Nephron progenitor cell (in vitro differentiated cells): ENCODE measurements at places on chromosomes 6 and 20.
A peak's percentile ranks its signal among the peaks of the same experiment; 100 is the strongest.

DNA sequence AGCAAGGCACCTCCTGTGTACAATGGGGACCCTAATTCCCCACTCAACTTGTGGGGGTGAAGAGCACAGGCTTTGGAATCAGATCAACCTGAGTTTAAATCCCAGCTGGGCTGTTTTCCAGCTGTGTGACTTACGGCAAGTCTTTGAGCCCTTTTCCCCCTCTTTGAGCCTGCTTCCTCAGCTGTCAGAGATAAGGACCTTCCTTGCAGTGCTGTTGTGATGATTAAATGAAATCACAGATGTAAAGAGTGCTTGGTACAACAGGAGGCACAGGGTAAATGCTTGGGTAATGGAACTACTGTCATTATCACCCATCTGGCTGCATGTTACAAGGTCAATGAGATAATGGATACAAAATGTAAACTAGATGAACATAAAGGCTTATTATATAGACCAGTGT, 3.2 kb downstream of the SNX21 start:
- H3K4me1 ChIP-seq: peaks cover 33% of the 10 kb centered on the region
- DNase-seq: no peak
- H3K27ac ChIP-seq: no peak overlapping the region
- H3K4me3 ChIP-seq: no peak overlapping the region
- H3K36me3 ChIP-seq: peaks cover 9% of the 10 kb centered on the region

- H3K4me1 ChIP-seq: peaks cover 59% of the 10 kb centered on the region
- peak overlapping the region; percentile 58 for H3K27ac ChIP-seq
- H3K36me3 ChIP-seq: peaks cover 77% of the 10 kb centered on the region
Observed at GRCh38 chr6:151096255-151096612, 143.5 kb upstream of the AKAP12 start.

GRCh38 chr6:20564777-20565176, 30.5 kb downstream of the CDKAL1 start:
- H3K4me1 ChIP-seq: peaks cover 12% of the 10 kb centered on the region
- no peak overlapping the region for H3K4me3 ChIP-seq
- no peak overlapping the region for H3K27ac ChIP-seq
- H3K36me3 ChIP-seq: peaks cover 22% of the 10 kb centered on the region

DNA sequence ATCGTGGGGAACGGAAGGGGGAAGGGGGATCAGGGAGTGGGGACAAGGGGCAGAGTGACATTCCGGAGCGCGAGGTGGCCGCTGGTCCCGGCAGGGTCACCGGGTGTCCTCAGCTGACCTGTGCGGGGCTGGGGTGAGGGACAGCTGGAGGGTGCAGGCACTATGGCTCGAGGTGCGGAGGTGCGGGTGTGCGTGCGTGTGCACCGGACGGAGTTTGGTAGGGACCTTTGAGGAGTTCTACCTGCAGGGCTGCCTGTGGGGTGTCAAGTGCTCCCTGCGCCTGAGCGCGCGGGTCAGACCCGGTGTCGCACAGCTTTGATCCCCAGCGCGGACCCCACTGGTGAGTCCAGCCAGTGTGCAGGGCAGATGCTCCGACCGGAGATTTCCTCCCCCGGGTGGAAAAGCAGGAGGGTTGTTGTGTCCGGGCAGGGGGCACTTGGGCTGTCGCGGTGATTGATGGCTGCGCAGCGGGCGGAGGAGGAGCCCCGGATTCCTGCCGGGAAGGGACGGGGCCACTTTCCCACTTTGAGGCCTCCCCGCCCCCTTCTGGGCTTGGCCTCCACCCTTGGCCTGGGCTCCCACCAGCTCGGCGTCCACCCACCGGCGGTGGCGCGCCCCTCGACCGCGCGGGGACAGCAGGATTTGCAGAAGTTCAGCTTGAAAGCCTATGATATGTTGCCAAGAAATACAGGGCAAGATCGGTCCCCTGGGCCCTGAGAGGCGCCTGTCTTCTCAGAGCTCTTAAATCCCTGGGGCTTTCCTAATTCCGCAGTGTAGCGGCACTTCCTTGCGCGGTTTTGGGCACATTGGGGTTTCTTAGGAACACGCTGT, 658 bp downstream of the RIN2 start:
- peak; percentile 89 for DNase-seq
- peaks cover 65% of the 10 kb centered on the region for H3K4me1 ChIP-seq
- peaks cover 11% of the 10 kb centered on the region for H3K36me3 ChIP-seq
- peak overlapping the region; percentile 99 for H3K27ac ChIP-seq
- H3K4me3 ChIP-seq: peak overlapping the region; percentile 90

- peaks cover 37% of the 10 kb centered on the region for H3K36me3 ChIP-seq
- H3K27me3 ChIP-seq: peaks cover 66% of the 10 kb centered on the region
- H3K27ac ChIP-seq: no peak overlapping the region
- no peak for DNase-seq
- H3K4me1 ChIP-seq: peaks cover 12% of the 10 kb centered on the region
Observed at GRCh38 chr6:28710466-28711191, 184.9 kb downstream of the GPX5 start.

DNA sequence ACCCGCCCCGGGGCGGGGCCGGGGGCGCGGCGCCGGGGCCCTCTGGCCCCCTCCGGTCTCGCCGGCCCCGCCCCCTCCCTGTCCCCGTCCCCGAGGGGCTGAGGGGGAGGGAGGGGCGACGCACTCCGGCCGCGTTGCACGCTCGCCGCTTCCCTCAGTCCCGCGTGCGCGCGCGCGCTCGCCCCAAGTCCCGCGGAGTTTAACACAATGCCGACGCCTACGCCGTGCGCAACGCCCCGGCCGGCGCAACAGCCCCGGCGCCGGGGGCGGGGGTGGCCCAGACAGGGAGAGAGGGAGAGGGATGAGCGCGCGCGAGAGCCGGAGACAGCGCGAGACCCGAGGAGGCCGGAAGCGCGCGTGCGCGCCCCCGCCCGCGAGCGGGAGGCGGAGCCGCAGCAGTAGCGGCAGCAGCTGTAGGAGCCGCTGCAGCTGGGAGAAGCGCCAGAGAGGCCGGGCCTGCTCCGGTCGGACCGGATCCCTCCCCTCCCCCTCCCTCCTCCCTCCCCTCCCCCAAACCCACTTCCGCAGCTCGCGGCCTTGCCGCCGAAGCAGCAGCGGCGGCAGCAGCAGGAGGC, 996 bp downstream of the ZBTB2 start:
- H3K27ac ChIP-seq: no peak overlapping the region
- no peaks in the 10 kb centered on the region for H3K27me3 ChIP-seq
- DNase-seq: peak; percentile 95
- peak overlapping the region; percentile 70 for H3K4me3 ChIP-seq

GRCh38 chr6:129632172-129632613, 77.8 kb downstream of the ARHGAP18 start:
- H3K27ac ChIP-seq: no peak overlapping the region
- no peak for DNase-seq
- H3K36me3 ChIP-seq: no peaks in the 10 kb centered on the region

DNA sequence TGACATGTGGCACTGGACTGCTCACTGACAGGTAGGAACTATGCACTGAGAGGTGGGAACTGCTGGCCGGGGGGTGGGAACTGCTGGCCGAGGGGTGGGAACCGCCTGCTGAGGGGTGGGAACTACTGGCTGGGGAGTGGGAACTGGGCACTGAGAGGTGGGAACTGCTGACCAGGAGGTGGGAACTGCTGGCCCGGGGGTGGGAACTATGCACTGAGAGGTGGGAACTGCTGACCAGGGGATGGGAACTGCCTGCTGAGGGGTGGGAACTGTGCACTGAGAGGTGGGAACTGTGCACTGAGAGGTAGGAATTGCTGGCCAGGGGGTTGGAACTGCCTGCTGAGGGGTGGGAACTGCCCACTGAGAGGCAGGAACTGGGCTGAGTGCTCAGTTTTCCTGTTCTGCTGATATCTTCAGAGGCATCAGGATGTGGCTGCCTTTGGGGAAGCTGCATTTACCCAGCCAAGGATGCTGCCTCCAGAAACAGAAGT, 90.2 kb downstream of the THBS2 start:
- H3K4me1 ChIP-seq: no peaks in the 10 kb centered on the region
- H3K36me3 ChIP-seq: no peaks in the 10 kb centered on the region
- no peak overlapping the region for H3K27ac ChIP-seq
- H3K27me3 ChIP-seq: peaks cover 8% of the 10 kb centered on the region
- H3K4me3 ChIP-seq: no peak overlapping the region
- no peak for DNase-seq

GRCh38 chr6:26476896-26477295, 19.1 kb downstream of the BTN2A1 start:
- H3K27ac ChIP-seq: no peak overlapping the region
- H3K4me1 ChIP-seq: peaks cover 43% of the 10 kb centered on the region
- peaks cover 18% of the 10 kb centered on the region for H3K36me3 ChIP-seq
- no peak overlapping the region for H3K4me3 ChIP-seq
- no peak for DNase-seq

DNA sequence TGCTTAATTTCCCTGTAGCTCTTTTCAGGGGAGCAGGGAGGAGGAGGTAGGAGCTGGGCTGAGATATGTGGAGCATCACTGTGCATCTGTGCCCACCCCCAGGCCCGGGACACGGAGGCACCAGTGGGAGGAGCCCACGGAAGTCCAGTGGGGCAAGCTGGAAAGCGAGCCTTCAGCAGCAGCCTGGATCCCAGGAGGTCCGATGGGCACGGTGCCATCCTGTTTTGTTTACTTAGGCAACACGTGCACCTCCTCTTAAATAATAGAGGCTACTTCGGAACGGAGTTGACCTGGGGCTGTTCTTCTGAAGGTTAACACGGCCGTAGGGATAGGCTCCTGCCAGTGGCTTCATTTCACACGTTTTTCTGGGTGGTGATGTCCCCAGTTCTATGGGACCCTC, 51.6 kb downstream of the CDH4 start:
- no peak for DNase-seq
- H3K4me3 ChIP-seq: no peak overlapping the region
- H3K4me1 ChIP-seq: peaks cover 46% of the 10 kb centered on the region
- H3K27me3 ChIP-seq: peaks cover 10% of the 10 kb centered on the region
- H3K27ac ChIP-seq: no peak overlapping the region

- no peak for DNase-seq
- peaks cover 54% of the 10 kb centered on the region for H3K36me3 ChIP-seq
- no peak overlapping the region for H3K4me3 ChIP-seq
- H3K27ac ChIP-seq: no peak overlapping the region
- H3K27me3 ChIP-seq: no peaks in the 10 kb centered on the region
Observed at GRCh38 chr6:82894653-82895259, 170.9 kb downstream of the UBE3D start.

DNA sequence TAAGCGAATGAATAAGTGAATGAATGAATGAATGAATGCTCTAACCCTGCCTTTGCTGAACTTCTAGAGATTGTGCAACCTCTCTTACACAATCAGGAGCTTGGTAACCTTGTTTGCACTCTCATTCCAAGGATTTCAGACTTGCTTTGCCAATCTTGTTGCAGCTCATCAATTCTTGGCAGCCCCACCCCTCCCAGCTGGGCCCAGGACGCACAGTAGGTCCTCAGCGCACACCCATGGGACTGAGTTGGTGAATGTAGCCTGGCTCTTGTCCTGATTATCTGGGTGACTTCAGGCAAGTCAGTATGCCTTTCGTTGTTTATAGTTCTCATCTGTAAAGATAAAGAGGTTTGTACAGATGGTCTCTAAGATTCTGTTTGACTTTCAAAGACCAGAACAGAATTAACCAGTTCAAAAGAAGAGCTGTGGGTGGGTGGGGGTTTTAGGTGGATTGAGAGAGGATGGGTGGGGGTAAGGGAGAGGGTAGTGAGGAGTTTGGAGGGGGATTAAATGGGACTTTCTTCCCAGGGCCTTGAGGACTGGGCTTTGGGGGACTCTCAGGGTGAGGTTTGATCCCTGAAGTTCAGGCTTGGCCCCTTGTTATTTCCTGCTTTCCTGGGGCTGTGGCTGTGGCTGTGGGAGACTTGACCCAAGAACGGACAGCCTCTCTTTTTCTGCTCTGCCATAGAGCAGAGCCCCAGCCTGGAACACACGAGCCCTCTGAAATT, 33.2 kb downstream of the VEGFA start:
- no peak overlapping the region for H3K4me3 ChIP-seq
- peaks cover 20% of the 10 kb centered on the region for H3K4me1 ChIP-seq
- H3K27ac ChIP-seq: no peak overlapping the region
- DNase-seq: no peak
- H3K36me3 ChIP-seq: no peaks in the 10 kb centered on the region

- peaks cover 17% of the 10 kb centered on the region for H3K4me1 ChIP-seq
- H3K27ac ChIP-seq: no peak overlapping the region
- no peak for DNase-seq
- H3K27me3 ChIP-seq: peaks cover 13% of the 10 kb centered on the region
- H3K4me3 ChIP-seq: no peak overlapping the region
- H3K36me3 ChIP-seq: peaks cover 14% of the 10 kb centered on the region
Observed at GRCh38 chr6:16400248-16400760, 161.9 kb downstream of the GMPR start.

GRCh38 chr20:33322456-33322855, 39.4 kb downstream of the BPIFB1 start:
- peaks cover 28% of the 10 kb centered on the region for H3K27me3 ChIP-seq
- no peaks in the 10 kb centered on the region for H3K4me1 ChIP-seq
- no peak overlapping the region for H3K4me3 ChIP-seq
- no peak for DNase-seq
- H3K36me3 ChIP-seq: no peaks in the 10 kb centered on the region
- no peak overlapping the region for H3K27ac ChIP-seq

DNA sequence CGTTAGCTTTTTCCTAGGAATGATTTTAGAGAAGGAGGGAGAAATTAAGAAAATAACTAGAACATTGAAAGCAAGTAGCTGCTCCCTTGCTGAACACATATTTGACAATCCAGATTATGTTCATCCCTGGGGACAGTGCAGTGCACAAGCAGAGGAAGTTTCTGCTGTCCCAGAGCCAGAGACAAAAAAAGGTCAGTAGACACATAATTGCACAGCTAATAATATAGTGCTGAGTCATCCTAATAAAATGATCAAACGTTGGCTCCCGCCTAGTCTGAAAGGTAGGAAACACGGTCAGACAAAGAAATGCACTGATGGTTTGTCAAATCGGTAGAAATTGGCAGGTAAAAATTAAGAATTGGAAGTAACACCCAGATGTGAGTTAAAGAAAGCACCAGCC, 21.7 kb upstream of the SSTR4 start:
- no peak overlapping the region for H3K27ac ChIP-seq
- H3K4me1 ChIP-seq: no peaks in the 10 kb centered on the region

DNA sequence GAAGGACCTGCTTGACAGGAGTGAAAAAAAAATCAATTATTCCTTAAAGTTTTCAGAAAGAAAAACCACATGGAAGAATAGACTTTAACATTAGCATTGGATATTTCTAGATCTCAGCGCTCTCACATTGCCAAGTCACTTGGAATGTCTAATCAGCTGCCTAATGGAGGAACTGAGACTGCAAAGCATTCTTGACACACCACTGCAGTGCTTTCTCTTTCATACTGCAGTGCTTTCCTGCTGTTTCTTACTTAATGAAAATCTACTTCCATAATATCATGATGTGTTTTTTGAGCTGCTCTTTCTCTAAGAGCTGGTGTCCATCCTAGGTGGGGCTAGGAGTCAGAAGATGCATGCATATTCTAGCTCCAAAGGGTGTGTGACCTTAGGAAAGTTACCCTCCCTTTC, 20.4 kb upstream of the MCM3 start:
- H3K4me1 ChIP-seq: peaks cover 17% of the 10 kb centered on the region
- H3K4me3 ChIP-seq: no peak overlapping the region
- no peaks in the 10 kb centered on the region for H3K36me3 ChIP-seq

- no peak overlapping the region for H3K4me3 ChIP-seq
- H3K36me3 ChIP-seq: no peaks in the 10 kb centered on the region
- DNase-seq: no peak
- H3K27ac ChIP-seq: no peak overlapping the region
Observed at GRCh38 chr6:165841153-165841558, 178.1 kb upstream of the PDE10A start.

GRCh38 chr20:20820104-20820503, 107.7 kb upstream of the RALGAPA2 start:
- H3K27me3 ChIP-seq: peaks cover 7% of the 10 kb centered on the region
- H3K27ac ChIP-seq: no peak overlapping the region
- H3K4me1 ChIP-seq: peaks cover 25% of the 10 kb centered on the region
- DNase-seq: peak; percentile 34
